ENCODE measurements at places on chromosomes 3 and 15.

DNA sequence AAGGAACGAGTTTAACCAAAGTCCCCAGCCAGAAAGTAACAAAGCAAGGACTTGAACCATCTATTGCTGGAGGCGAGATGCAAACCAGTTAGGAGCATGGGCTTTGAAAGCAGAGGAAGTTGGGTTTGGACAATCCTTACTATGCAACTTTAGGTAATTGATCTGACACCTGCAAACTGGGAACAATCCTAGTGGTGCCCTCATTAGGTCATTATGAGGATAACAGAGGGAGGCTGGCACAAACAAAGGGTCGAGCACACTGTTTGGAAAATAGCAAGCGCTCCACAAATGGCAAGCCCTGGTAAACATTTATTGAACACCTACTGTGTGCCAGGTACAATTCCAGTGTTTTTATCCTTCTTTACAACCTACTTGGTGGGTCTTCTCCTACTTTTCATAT, 45.6 kb downstream of the WNT5A start:
- DNase-seq: no peak

DNA sequence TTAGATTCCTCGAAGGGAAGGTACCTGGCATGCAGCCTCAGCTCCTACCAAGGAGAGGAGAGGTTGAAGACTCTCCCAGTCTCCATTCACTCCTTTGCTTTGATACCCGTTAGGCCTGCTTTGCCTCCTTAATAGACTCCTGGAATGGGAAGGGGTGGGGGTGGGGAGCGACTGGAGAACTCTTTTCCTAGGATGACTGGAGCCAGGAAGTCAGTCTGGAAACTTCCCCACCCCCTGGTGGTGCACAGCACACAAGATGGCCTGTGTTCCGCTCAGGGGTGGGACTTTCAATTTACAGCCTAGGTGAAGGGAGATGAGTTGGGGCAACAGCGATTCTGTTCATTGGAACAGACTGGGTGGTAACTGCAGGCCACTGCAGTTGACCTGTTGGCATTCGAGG, 21.4 kb upstream of the CELF6 start:
- no peak for DNase-seq

DNA sequence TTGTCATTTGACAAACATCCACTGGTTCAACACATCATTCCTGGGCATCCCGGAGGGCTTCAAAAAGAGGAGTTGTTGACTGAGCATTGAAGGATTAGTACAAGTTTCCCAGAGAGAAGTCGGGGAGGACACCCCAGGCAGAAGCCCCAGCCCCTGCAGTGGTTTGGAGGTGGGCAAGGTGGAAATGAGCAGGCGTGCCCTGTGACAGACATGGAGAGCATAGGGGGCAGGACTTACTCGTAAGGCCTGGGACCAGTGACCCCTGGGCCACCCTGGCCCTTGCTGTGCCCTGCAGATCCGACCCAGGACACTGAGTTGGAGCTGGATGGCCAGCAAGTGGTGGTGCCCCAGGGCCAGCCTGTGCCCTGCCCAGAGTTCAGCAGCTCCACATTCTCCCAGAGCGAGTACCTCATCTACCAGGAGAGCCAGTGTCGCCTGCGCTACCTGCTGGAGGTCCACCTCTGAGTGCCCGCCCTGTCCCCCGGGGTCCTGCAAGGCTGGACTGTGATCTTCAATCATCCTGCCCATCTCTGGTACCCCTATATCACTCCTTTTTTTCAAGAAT, 5.9 kb downstream of the PARP3 start:
- no peak for DNase-seq

GRCh38 chr3:47705391-47705790, 76.3 kb downstream of the SMARCC1 start:
- no peak for DNase-seq

DNA sequence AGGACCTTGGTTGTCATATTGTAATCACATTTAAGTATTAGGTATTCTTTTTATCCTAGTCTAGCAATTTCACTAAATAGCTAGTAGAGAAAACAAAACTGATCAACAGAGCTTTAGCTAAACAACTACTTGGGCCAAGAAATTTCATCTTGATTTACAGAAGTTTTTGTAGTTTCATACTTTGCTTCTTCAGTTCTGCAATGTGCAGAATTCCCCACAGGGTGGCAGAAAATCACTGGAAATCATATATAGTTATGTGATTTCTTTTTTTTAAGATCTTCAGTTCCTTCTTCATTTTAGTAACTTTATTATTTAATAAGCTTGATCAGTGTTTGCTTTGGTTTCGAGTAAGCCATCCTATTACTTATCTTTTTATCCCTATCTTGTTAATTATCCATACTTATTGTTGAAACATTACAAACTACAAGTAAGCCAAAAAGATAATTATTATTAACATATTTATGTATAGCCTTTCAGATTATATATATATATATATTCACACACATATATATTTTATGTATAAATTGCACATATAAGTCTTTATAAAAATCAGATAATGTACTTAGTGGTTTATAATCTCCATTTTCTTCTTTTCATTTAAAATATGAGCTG, 2.2 kb upstream of the BNIP2 start:
- no peak for DNase-seq

- DNase-seq: no peak
Measured at GRCh38 chr3:152416808-152417580, 148.3 kb downstream of the MBNL1 start.

- no peak for DNase-seq
Measured at GRCh38 chr3:195115600-195116406, 155.2 kb downstream of the XXYLT1 start.

DNA sequence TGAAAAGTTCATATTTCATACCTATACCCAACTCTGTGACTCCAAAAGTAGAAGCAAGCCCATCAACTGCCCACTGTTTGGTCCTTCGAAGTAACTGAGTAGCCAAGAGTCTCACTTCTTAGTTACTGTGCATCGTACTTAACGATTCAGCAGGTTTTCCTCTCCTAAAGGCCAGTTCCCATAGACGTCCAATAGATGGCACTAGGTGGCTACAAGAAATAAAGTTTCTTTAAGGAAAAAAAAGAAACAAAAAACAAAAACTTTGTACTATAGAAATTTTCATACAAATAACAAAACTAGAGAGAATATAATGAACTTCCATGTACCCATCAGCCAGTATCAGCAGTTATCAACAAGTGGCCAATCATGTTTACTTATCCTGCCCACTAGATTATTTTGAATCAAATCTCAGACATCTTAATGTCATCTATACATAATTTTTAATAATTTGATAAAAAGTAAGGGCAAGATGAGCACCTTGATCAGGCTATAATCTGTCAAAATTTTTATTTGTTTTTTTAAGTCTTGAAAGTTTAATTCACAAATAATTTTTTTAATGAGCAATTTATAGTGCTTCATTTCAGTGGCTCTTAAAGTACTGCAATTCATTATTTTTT, 63.8 kb upstream of the ACP3 start:
- no peak for DNase-seq

DNA sequence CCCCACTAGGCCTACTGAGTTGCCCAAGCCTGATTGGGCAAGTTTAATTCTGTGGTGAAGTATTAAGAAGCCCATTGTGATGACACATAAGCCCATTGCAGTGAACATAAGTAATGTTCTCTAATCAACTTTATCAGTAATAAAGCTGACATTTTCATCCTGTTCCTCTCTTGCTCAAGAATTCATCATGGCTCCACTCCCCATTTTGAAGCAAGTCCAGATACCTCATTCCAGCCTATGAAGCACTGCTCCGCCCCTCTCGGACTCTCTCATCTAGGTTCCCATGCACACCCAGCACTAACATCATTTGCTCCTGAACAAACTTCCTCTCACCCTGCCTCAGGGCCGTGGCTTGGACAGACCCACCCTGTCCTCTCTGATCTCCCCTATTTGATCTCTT, 10.5 kb downstream of the SHF start:
- no peak for DNase-seq

- DNase-seq: no peak
Measured at GRCh38 chr3:23501201-23501802, 298.2 kb downstream of the UBE2E2 start.

DNA sequence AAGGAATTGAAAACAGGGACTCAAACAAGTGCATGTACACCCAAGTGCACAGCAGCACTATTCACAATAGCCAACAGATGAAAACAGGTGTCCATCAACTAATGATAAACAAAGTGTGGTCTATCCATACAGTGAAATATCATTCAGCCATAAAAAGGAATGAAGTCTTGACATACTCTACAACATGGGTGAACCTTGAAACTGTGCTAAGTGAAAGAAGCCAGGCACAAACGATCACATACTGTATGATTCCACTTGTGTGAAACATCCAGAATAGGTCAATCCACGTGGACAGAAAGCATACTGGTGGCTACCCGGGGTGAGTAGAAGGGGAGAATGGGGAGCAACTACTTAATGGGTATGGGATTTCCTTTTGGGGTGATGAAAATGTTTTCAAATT, 29.6 kb upstream of the PLXND1 start:
- DNase-seq: no peak

- no peak for DNase-seq
Measured at GRCh38 chr3:168087539-168087938, 8.2 kb downstream of the GOLIM4 start.

GRCh38 chr3:78706906-78707523, 1060.8 kb downstream of the ROBO1 start:
- DNase-seq: no peak

- DNase-seq: no peak
Measured at GRCh38 chr3:42836150-42837123, 27.2 kb downstream of the ACKR2 start.

DNA sequence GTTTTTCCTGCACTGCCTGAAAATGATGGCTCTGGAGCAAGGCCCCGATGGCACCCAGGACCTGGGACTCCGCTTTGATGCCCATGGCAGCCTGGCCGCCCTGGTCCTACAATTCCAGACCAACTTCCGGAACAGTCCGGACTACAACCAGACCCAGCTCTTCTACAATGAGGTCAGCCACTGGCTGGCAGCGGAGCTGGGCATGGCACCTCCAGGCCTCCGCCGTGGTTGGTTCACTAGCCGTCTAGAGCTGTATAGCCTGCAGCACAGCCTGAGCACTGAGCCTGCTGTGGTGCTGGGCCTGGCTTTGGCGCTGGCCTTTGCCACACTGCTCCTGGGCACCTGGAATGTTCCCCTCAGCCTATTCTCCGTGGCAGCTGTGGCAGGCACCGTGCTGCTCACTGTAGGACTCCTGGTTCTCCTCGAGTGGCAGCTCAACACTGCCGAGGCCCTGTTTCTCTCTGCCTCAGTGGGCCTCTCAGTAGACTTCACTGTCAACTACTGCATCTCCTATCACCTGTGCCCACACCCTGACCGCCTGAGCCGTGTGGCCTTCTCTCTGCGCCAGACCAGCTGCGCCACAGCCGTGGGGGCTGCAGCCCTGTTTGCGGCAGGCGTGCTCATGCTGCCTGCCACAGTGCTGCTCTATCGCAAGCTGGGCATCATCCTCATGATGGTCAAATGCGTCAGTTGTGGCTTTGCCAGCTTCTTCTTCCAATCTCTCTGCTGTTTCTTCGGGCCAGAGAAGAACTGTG, 10.9 kb downstream of the DISP2 start:
- no peak for DNase-seq

- DNase-seq: no peak
Measured at GRCh38 chr15:51908316-51908715, 63.3 kb downstream of the LEO1 start.

DNA sequence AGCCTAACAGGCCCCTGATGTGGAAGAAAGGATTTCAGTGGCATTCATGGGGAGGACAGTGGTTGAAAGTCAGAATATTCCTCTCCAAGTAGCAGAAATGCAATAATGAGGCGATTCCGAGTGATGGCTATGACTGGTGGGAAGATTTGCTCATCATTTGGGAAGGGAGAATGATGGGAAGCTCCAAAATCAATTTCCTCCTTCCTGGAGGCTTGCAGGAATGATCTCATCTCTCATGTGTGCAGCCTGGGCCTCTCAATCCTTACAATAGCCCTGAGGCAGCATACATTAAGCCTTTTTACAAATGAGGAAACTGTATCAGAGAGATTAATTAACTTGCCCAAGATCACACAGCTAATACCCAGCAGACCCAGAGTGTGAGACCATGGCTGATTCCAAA, 58.7 kb downstream of the BOC start:
- DNase-seq: no peak

GRCh38 chr3:183108001-183108449, 8.7 kb upstream of the MCCC1 start:
- no peak for DNase-seq

GRCh38 chr3:149481056-149481455, 6.6 kb downstream of the TM4SF4 start:
- DNase-seq: no peak

- DNase-seq: no peak
Measured at GRCh38 chr15:56244811-56245576, 1.3 kb upstream of the RFX7 start.

DNA sequence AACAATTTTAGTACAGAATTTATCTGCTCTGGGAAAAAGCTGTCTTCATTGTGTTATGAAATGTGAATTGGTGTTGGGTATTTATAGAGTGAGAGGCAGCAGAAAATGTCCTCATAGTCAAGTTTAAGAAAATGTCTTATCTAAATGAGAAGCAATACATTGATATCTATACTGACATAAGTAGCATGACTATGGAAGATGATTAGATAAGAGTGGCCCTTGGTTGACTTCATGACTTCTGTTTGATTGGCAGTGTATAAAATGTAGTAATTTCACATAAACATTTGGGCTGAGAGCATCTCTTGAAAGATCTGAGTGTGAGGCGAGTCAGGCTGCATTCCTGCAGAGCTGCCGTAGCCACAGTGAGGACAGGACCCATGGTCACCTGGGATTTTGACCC, 19.4 kb downstream of the MCTP2 start:
- no peak for DNase-seq
